Stimulated activated CD8-positive, alpha-beta memory T cell treated with anti-CD3 and anti-CD28 coated beads, Interleukin-15, amount 100 ng/mL, for 4 hours (primary cell): ENCODE measurements at places on chromosomes 13 and 19.

DNA sequence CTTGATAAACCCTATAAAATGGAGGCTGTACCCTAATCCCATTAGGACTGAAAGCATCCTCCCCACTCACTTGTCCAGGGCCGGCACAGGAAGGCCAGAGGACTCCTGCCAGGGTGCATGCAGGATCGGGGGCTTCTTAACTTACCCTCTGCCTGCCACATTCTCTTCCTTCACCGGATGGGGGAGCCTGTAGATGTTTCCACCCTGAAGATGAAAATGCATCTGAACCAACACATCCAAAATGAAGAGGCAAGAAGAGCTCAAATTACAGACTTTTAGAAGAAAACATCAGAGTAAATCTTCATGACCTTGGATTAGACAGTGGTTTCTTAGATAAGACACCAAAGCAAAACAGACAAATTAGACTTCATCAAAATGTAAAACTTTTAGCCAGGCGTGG, 25.9 kb upstream of the NAPA start:
- no peak for DNase-seq

DNA sequence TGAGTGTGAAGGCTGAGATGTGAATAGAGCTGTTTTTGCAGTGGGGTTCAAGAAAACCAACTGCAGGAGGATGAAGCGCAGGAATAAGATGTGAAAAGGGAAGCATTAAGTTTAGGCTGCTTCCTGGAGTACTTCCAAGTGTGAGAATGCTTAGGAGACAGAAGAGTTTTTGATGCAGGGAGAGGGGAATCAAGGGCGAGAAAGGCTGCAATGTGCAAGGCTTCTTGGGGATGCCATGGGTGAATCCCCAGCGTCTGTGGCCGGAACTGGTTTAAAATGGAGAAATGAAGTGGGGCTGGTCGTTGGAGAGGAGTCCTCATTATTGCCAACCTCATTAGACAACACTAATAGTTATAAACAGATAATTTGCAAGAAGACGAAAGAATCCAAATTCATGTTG, 764.9 kb downstream of the LIG4 start:
- no peak for DNase-seq

DNA sequence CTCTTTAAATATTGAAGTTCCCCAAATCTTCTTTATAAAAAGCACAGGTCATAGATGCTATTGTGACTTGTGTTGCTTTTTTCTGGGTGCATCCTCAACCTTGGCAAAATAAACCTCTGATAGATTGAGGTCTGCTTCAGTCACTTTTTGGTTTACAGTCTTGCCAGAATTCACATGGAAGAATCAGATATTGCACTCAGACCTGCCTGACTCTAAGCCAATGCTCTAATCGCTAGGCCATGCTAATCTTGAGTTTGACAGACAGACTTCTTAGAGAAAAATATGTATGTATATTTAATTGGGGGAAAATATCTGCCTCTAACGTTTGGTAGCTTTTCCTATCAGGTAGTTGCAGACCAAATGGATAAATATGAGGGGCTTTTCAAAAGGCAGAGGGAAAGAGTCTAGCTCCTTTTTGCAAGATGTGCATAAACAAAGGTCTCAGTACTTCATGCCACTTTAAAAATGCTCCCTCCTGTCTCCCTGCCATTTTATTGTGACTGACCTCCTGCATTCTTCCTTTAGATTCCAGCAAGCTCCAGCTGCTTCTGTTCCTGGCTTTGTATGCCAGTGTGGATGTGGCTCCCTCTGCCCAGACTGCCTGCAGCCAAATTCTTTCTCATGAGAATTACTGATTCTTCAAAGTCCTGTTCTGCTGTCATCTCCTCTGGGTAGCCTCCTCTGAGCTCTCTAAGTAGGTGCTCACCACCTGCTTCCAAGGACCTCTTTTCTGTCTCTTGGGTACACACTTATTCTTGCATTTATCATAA, 42.4 kb upstream of the RFC3 start:
- DNase-seq, result no peak

DNA sequence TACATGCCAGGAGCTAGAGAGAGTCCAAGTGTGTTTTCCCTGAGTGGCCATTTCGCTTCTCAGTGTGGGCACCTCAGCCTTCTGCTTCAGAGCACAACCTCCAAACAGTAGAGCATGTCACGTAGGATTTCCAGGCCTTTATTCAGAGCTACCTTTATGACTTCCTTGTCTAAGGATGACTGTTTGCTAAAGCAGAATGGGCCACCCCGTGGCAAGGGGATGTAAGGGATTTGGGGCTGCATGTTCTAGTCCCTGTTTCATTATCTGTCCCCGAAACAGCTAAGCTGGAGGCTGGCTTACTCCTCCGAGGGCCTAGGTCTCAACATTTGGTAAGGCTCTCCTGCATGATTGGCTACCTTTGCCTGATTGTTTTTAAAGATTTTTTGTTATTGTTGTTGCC, 6.0 kb downstream of the RNASEH2B start:
- no peak for DNase-seq

DNA sequence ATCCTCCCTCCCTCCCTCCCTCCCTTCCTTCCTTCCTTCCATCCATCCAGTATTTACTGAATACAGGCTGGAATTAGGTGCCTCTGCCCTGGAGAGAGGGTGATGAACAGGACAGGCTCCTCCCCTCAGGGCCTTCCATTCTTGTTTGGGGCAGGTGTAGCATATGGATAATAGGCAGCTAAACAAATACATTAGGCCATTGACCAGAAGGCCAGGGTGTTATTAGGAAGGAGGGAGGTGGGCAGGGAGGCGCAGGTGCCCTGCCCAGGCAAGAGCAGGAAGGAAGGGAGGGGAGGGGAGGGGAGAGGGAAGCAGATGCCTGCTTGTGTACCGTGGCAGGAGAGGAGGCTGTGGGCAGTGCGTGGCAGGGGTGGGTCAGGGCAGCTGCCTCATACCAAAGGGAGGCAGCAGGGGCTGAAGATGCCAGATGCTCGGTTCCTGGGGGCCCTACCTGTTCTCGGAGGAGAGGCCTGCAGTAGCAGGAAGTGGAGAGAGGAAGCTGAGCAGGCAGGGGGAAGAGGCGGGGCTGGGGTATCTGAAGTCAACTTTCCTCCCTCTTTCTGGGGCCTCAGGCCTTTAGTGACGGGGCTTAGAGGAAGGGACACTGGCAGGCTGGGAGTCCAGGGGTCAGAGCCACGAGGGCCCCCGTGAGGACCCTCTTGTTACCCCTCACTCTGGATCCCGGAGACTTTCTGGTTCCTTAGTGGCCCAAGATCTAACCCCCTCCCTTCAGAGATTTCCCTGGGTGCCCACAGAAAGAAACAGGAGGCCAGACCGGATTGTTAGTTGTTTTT, at the start of gene RINL:
RINL (minus strand) TSS at position 495 of the 794 bp plus-strand sequence. CDS start 1,533 bp downstream, outside the sequence.
- peak; percentile 34 for DNase-seq

DNA sequence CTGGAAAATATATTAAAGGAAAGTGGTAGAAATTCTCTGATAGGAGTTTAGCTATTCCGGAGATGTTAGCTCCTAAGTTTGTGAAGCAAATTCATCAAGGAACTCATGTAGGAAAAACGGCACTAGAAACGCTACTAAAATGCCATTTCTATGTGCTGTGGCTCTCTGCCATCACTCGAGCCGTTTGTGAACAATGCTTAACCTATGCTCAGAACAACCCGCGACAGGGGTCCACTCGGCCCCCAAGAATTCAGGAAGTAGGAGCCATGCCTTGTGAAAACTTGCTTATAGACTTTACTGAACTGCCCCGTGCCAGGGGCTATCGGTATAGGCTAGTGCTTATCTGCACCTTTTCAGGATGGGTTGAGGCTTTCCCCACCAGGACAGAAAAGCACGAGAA, 14.2 kb upstream of the SLC15A1 start:
- no peak for DNase-seq

- no peak for DNase-seq
Observed at GRCh38 chr13:31923134-31923763, 108.3 kb upstream of the FRY start.

- DNase-seq, result peak; percentile 44
Observed at GRCh38 chr13:48492470-48493065, 40.3 kb downstream of the RCBTB2 start.

- DNase-seq, result no peak
Observed at GRCh38 chr13:22703601-22704209, 477.1 kb upstream of the SGCG start.

DNA sequence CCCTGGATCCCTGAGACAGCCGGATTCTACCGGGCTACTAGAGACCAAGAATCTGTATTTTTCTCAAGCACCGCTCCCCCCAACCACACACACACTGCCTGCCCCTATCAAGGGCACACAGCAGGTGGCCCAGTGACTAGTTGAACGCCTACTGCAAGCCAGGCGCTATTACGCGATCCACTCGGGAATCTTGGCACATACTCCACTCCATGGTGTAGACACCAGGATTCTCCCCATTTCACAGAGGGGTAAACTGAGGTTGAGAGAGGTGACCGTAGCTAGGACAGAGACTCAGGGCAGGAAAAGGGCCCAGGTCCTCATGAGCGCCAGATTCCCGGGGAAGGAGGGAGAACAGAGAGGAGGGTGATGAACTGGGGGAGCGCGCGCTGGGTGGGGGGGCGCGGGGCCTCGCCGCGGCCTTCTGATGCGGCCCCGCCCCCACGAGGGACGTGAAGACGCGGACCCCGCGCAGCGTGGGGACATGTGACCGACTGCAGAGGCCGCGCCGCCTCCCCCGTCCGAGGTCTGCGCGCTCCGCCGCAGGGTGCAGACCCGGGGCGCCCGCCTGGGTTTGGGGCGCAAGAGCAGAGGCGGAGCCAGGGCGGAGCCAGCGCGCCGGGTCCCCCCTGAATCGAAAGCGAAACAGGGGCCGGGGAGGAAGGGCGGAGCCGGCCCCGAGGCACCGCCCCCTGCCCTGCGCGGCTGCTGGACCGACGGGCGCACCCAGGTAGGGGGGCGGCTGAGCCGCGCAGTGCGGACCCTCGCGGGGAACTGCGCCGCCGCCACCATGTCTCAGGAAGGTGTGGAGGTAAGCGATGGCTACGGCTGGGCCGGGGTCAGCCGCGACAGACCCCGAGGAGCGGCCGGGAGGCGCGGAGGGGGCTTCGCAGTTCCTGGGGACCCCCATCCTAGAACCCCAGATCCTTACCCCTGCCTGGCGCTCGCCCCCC, at the start of gene SHFL:
SHFL (plus strand) TSS at position 677 of the 950 bp plus-strand sequence; CDS start at position 788, 111 bp downstream.
- peak; percentile 74 for DNase-seq

GRCh38 chr19:20664901-20665781, 3.8 kb upstream of the ZNF626 start:
- DNase-seq, result no peak

DNA sequence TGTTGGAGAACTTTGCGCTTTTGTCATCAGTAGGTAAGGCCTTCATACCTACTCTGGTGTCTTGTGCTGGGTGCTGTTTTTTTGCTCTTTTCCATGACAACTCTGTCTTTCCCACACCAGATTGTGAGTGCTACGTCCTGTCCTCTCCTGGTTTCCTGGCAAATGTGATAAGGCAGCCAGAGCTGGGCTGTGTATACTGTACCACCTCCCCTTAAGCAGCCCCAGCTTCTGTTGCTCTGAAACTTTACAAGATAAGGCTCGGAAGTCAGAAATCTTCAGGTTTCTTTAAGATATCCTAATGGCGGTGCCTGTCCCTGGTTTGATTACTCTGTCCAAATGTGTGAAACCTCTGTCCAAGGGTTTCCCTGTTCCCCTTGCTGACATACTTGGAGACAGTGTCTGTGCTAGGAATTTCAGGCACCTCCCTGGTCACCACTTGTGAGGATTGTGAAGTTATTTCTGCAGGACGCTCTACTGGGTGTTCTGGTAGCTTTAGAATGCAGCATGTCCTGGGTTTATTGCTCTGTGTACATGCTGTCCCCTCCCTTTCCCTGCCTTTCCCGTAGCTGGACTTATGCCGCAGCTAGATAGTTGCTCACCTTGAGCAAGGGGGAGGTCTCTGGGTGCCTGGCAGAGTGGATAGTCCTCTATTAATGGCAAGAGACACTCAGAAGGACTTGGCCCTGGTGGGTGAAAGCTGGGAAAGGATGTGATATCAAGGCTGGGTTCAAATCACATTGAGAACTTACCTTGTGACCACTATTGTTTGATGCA, 7.0 kb downstream of the ZNF749 start:
- no peak for DNase-seq

GRCh38 chr13:108643646-108644353, 14.4 kb downstream of the MYO16 start:
- DNase-seq, result no peak

GRCh38 chr13:105231579-105231978, 1303.9 kb downstream of the EFNB2 start:
- no peak for DNase-seq
